Fibroblast of the conjunctiva (primary cell): ENCODE measurements at places on chromosomes 13 and 19.
A peak's percentile ranks its signal among the peaks of the same experiment; 100 is the strongest.

DNA sequence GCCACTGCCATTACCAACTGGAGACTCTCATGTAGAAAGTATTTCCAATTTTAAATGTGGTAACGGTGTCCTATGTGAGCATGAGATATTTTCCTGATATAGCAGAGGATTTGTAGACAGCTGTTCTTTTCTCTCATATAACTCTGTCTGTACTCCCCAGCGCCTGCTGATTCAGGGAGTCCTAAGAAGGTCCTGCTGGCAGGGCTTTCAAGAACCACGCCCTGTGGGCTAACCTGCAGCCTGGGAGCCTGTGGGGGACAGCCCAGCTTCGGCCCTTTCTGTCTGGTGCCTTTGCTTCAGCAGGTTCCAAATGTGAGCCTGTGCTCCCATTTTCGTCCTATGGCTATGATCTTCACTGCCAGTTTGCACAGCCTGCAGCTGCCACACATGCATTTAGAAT lies 316.8 kb downstream of the ATP8A2 start:
- no peak for DNase-seq

DNA sequence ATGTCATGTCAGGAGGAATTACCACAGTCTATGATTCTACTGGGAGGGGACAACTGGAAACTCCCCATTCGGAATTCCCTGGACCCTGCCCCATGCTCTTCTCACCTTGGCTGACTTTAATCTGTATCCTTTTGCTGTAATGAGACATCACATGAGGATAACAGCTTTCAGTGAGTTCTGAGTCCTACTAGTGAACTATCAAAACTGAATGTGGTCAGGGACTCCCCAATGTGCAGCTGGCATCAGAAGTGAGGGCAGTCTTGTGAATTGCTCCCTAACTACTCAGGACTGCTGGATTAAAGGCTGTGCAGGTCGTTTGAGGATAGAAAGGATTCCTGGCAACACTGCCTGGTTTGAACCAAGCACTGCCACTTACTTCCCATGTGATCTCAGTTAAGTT lies 15.2 kb downstream of the SIGLEC7 start:
- DNase-seq, result no peak

- DNase-seq, result no peak
Measured at GRCh38 chr19:2804156-2805004, 15.3 kb upstream of the ZNF554 start.

GRCh38 chr13:21723807-21724505 lies 53.1 kb downstream of the FGF9 start:
- DNase-seq, result no peak

- DNase-seq, result no peak
Measured at GRCh38 chr13:112370311-112370710, 5.8 kb upstream of the SPACA7 start.

- DNase-seq, result no peak
Measured at GRCh38 chr19:5489551-5489950, 34.3 kb downstream of the ZNRF4 start.

GRCh38 chr13:100604918-100605710 lies 16.5 kb upstream of the GGACT start:
- DNase-seq, result no peak

GRCh38 chr13:97616385-97616784 lies 182.4 kb downstream of the RAP2A start:
- DNase-seq, result no peak

DNA sequence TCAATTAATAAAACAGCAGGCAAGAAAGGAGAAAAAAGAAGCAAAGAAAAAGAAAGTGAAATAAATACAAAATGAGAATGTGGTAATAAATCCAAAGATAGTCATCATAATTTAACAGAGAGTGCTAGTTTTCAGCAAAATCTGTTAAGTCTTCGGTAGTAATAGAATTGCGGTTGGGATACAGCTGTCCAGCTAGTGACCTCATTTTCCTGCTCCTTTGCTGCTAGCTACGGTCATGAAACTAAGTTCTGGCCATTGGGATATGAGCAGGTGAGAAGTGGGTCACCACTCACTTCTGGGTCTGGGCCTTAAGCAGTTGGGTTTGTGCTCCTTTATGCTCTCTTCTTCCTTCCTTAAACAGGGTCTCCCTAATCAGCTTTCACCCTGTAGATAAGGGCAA lies 11.7 kb upstream of the DGKH start:
- no peak for DNase-seq

GRCh38 chr19:38425810-38426466 lies at the start of gene RASGRP4:
RASGRP4 (minus strand) TSS chr19:38426219; CDS start chr19:38426091, 128 bp downstream.
- DNase-seq, result no peak

DNA sequence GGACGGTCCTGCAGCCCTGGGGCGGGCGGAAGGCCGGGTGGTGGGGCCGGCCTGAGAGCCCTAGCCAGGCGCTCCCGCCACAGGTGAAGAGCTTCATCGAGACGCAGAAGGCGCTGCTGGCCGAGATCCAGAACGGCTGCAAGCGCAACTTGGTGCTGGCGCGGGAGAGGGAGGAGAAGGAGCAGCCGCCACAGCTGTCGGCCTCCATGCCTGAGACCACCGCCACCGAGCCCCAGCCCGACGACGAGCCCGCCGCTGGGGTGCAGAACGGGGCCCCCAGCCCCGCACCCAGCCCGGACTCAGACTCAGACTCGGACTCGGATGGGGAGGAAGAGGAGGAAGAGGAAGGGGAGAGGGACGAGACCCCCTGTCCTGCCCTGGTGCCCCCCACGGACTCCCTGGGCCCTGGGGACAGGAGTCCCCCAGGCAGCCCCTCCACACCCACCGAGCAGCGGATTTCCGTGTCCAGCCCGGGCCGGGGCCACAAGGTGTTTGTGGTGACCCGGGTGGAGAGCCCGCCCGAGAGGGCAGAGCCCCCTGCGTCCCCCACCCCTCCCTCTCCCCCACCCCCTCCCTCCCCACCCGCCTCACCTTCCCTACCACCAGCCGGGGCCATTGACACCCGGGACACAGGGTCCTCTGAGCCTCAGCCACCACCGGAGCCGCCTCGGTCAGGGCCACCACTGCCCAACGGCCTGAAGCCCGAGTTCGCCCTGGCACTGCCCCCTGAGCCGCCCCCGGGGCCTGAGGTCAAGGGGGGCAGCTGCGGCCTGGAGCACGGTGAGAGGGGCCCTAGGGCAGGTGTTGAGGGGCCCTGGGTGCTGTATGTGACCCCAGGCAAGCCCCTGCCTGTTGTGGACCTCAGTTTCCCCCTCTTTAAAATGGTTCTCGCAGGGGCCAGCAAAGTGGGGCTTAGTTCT lies 15.3 kb downstream of the NKPD1 start:
- no peak for DNase-seq

- DNase-seq, result no peak
Measured at GRCh38 chr19:38554676-38555141, 63.0 kb downstream of the MAP4K1 start.

GRCh38 chr13:105894697-105895096 lies 640.8 kb downstream of the EFNB2 start:
- DNase-seq, result no peak

DNA sequence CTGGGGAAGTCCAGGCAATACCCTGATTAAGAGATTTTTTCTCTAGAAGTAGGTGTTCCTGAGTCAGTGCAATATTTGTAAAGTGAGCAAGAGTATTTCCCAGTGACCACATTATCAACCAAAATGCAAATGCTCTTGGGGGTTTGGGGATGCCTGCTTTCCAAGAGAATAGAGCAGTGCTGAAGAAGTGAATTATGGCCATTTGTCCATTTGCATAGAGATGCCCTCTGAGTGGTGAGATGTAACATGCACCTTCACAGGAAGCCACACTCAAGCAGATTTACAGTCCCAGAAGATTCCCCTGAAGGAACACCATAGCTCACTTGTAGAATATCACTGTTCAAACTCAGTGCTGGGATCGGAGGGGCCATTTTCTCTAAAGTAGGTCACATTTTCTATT lies 71.8 kb downstream of the TNFSF11 start:
- no peak for DNase-seq

- DNase-seq, result no peak
Measured at GRCh38 chr19:2021453-2022140, 6.1 kb upstream of the BTBD2 start.

DNA sequence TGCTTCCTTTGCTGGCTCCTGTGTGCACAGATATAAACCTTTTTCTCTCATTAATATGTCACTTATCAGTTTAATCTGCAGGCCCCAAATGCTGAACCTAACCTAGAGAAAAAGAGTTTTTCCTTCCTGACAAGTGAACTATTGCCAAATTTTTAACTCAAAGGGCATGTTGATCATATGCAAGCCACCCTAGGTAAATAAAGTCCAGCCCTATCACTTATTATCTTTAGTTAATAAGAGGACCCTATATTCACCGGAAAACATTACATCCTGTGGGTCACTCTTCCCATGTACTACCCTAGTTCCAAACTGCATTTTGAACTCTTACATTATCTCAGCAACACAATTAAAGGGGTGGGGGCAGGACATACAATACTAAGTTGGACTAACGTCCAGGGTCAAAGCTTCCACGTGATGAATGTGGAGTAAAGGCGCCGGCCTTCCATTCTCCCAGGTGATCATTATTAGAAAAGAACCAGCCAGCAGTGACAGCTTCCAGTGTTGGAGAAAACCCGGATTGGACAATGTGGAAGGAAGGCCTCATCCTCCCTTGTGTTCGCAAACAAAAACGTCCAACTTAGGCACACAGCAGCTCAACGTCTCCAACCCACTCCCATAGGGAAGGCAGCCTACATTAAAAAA lies 86.6 kb downstream of the STK24 start:
- DNase-seq, result no peak

GRCh38 chr19:55146078-55146704 lies 2.8 kb downstream of the TNNT1 start:
- no peak for DNase-seq

- no peak for DNase-seq
Measured at GRCh38 chr13:90630716-90631115, 716.8 kb upstream of the MIR17HG start.

- no peak for DNase-seq
Measured at GRCh38 chr19:53485046-53486004, 17.8 kb downstream of the ZNF813 start.

DNA sequence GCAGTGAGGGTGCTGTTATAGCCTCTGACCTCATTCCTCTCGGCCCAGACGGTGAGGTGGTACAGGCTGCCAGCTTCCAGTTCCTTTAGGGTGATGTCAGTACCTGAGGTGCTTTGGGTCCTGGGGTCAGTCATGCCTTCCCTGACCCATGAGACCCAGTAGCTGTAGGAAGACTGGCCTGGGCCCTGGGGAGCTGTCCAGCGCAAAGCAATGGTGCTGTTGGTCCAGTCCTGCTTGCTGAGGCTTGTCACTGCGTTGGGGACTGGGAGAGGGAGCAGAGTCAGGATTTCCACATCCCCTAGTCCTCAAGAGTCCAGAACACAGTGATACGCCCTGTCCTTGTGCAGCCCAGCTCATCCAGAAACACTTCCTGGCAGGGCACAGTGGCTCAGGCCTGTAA lies 10.7 kb downstream of the PTPRH start:
- DNase-seq, result no peak

- no peak for DNase-seq
Measured at GRCh38 chr13:104140552-104140951, 1074.3 kb upstream of the SLC10A2 start.

DNA sequence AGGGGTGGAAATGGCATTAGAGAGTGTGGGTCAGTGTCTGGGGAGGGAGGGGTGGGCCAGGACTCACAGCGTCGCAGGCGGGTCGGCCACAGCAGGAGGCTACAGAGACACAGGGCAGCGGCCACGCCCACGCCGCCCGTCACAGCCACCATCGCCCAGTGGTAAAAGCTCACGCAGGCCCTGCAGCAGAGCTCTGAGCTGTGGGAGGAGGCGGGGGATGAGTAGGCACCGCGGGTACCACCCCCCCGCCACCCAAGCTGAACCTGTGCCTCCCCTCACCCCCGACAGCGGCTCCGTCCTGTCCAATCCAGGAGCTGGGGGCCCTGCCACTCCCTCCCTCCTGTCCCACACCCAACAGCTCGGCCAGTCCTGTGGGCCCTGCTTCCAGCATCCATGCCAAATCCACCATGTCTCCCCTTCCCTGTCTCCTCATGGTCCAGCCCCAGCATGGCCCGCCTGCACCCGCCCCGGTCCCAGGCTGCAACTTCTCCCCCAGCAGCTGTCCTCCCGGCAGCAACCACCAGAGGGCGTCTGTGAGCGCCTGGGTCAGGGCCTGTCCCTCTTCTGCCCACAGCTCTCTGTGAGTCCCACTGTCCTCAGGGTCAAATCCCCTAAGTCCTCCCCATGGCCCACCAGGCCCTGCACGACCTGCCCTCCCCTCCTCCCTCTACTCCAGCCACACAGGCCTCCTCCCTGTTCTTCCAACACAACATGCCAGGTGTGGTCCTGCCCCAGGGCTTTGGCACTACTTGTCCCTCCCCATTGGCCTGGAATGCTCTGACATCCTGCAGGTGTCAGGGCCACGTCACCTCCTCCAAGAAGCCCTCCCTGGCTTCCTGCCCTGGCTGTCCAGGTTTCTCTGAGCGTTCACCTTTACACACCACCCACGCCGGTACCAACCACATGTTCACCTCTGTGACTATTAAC lies 6.0 kb downstream of the TEKTIP1 start:
- no peak for DNase-seq

- DNase-seq, result no peak
Measured at GRCh38 chr19:35843676-35844481, 8.4 kb downstream of the NPHS1 start.

- DNase-seq, result peak; percentile 28
Measured at GRCh38 chr13:36965767-36966166, 33.4 kb downstream of the ALG5 start.

- DNase-seq, result no peak
Measured at GRCh38 chr13:74169676-74170075, 35.5 kb upstream of the KLF12 start.

DNA sequence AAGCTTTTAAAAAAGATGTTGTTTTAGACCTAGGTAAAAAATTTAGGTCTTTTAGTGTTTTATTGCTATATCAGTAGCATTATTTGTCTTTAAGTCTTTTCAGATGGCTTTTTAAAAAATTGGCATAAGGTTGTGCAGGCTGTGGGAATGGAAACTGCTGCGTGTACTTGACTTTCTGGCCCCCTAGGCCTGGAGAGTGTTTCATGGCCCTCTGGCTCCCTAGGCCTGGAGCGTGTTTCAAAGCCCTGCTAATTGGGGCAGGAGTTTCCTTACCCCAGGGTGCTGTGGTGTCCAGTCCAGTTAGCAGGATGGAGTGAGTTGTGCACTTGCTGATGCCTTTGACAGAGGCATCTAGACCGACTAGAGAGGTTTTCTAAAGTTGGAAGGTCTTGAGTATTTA lies 23.8 kb downstream of the PRAM1 start:
- DNase-seq, result no peak
